Esophagus squamous epithelium (tissue), 5 donors: ENCODE measurements at places on chromosomes 5 and 9. TPM values are rescaled to one million over a fixed set of nuclear protein-coding genes. Genes with fewer than 3 reads are reported as not detected.

DNA sequence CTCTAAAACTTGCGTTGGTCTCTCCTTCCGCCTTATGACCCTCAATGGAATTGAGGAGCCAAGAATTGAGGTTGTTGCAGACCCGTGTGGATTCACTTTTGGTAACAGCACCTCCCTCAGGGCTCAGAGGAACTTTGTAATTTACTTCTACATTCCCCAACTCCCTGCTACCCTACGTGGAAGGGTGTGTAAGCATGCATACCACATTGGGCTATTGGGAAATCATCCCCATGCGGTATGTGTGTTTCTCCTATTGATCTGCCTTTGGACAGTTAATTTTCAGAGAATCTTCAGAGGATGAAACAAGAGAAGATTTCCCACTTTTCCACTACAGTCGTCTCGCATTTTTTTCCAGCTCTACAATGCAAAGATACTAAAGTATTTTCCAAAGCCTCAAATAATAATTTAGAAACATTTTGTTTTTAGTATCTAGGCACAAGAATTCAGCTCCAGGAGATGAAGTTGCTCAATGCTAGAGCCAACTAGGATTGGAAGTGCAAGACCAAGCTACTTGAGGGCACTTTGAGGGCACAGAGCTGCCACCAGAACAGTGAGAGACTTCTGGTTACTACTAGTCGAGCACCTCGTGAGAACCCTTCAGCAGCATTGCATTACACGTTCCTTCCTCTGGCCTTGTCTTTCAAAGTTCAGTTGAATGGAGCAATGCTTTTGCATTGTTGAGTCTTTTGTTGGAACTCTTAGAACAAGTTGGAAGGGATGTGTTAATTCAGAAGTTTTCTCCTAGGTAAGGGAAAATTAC, 3.4 kb downstream of the C1QTNF3 start:
- H3K36me3 ChIP-seq, result no peaks in the 10 kb centered on the region
- no peak for DNase-seq
- no peaks in the 10 kb centered on the region for H3K27me3 ChIP-seq

FAM151B gene
- total RNA-seq, result 0.92 TPM

DNA sequence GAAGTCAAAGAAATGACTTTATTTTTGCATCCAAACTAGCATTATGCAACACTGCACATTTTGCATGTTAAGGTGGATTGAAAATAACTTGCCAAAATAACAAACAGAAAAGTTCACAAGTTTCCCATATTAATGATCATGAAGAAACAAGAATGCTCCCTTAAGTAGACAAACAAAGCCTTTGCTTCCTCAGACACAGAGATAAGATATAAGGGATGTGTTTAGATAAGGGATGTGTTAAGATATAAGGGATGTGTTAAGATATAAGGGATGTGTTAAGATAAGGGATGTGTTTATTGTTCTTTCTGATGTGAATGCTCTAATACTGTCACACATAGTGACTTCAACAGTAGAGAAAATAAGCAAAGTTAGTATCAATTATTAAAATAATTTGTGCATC, 174.8 kb downstream of the GABRG2 start:
- H3K4me3 ChIP-seq, result no peak overlapping the region
- H3K27ac ChIP-seq, result no peak overlapping the region
- no peaks in the 10 kb centered on the region for H3K4me1 ChIP-seq
- H3K36me3 ChIP-seq, result no peaks in the 10 kb centered on the region

TSSK1B gene
- 0.12 TPM for total RNA-seq

GRCh38 chr5:39696672-39697398, 272.1 kb upstream of the DAB2 start:
- no peaks in the 10 kb centered on the region for H3K36me3 ChIP-seq
- no peaks in the 10 kb centered on the region for H3K4me1 ChIP-seq
- no peak overlapping the region for H3K4me3 ChIP-seq

- H3K4me3 ChIP-seq, result no peak within 1 kb of the TSS
- H3K27me3 ChIP-seq, result peaks cover 61% of the 10 kb centered on the region
- DNase-seq, result no peak
- no peaks in the 10 kb centered on the region for H3K4me1 ChIP-seq
- no peak within 1 kb of the TSS for H3K27ac ChIP-seq
- no peaks in the 10 kb centered on the region for H3K36me3 ChIP-seq
Observed at GRCh38 chr9:136204838-136205706, at the start of gene LHX3. Gene LHX3 (minus strand): TSS chr9:136205128. CDS start chr9:136205012, 116 bp downstream.

RNF130 gene
- total RNA-seq, result 25.7 TPM

OTULINL gene
- total RNA-seq, result 7.6 TPM

DNA sequence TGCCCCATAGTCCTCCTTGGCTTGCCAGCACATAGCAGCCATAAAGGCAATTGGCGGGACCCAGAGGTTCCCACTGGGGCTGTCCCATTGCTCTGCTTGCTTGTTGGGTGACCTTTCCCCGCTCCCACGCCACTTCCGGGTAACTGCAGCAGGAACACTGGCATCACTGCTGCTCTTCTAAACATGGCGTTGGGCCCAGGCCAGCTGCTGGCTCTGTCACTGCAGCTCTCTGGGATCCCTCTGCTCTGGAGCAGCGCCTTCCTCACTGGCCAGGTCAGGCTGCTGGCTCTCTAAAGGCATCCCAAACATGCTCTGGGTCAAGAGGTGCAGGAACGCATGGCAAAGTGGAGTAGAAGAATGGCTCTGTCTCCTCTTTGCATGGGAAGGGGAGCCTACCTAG, 92.9 kb downstream of the DRD1 start:
- no peak overlapping the region for H3K4me3 ChIP-seq
- H3K4me1 ChIP-seq, result no peaks in the 10 kb centered on the region
- H3K36me3 ChIP-seq, result no peaks in the 10 kb centered on the region
- no peak overlapping the region for H3K27ac ChIP-seq
- peaks cover 17% of the 10 kb centered on the region for H3K27me3 ChIP-seq

ZDHHC11B gene
- 2.2 TPM for total RNA-seq

- DNase-seq, result no peak
- no peaks in the 10 kb centered on the region for H3K36me3 ChIP-seq
- H3K4me3 ChIP-seq, result no peak overlapping the region
- no peak overlapping the region for H3K27ac ChIP-seq
Observed at GRCh38 chr9:14467675-14468374, 153.9 kb upstream of the NFIB start.

GZMA gene
- 2.0 TPM for total RNA-seq

DNA sequence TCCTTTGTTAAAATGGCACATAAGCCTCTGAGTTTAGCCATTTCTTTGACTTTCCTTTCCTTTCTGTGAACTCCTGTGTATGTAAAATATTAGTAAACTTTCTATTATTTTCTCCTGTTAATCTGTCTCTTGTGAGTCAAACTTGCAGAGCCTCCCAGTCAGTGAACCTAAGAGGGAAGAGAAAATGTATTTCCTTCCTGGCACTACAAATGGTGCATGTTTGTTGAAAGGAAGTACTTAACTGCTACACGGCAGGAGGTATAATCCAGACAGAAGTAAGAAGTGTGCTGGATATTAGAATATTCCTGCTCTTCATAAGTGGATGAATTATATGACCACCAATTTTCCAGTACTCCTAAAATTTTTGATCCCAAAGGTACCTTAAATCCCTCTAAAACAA, 23.0 kb downstream of the CTSL start:
- H3K36me3 ChIP-seq, result no peaks in the 10 kb centered on the region
- no peak for DNase-seq
- H3K4me3 ChIP-seq, result no peak overlapping the region
- H3K27me3 ChIP-seq, result no peaks in the 10 kb centered on the region

DNA sequence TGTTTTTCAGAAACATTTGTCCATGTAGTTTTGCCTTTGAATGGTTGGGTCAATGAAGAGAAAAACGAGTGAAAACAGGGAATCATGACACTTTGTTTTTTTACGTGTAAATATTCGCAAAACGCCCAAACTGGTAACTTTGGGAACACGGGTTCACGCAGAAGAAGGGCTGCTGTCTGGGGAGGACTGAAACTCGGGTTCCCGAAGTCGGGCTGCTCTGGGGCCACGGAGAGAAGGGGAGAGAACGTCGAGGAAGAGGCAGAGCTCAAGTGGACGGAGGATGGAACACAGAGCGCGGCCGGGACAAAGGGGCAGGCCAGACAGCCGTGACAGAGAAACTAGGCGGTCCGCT, 478 bp upstream of the SETD9 start:
- DNase-seq, result no peak
- H3K36me3 ChIP-seq, result no peaks in the 10 kb centered on the region
- H3K4me3 ChIP-seq, result peak overlapping the region; percentile 78
- peak overlapping the region; percentile 93 for H3K27ac ChIP-seq

JADE2 gene
- 12.1 TPM for total RNA-seq

PCDHB9 gene
- total RNA-seq, result 0.30 TPM

GRCh38 chr5:107631805-107632362, 38.9 kb downstream of the EFNA5 start:
- no peak overlapping the region for H3K27ac ChIP-seq
- no peaks in the 10 kb centered on the region for H3K27me3 ChIP-seq
- no peaks in the 10 kb centered on the region for H3K36me3 ChIP-seq
- no peak overlapping the region for H3K4me3 ChIP-seq
- DNase-seq, result no peak

DNA sequence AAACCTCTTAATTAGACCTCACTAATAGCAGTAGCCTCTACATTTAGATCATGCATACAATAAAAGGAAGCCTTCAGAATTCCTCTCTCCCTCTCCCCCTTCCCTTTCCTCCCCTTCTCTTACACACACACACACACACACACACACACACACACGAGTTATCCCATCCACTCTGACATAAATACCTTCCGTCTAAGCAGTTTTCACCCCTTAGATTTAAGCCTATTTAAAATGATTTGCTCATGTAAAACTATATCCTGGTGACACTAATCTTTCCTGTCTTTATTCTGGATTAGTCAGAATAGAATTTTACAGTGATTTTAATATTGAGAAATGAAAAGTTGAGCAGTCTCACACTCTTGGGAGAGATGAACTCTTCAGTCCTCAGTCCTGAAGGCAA, 35.0 kb downstream of the PRELID2 start:
- no peak overlapping the region for H3K27ac ChIP-seq
- no peak overlapping the region for H3K4me3 ChIP-seq
- no peak for DNase-seq
- H3K4me1 ChIP-seq, result no peaks in the 10 kb centered on the region
- no peaks in the 10 kb centered on the region for H3K36me3 ChIP-seq

AGXT2 gene
- total RNA-seq, result not detected

DNA sequence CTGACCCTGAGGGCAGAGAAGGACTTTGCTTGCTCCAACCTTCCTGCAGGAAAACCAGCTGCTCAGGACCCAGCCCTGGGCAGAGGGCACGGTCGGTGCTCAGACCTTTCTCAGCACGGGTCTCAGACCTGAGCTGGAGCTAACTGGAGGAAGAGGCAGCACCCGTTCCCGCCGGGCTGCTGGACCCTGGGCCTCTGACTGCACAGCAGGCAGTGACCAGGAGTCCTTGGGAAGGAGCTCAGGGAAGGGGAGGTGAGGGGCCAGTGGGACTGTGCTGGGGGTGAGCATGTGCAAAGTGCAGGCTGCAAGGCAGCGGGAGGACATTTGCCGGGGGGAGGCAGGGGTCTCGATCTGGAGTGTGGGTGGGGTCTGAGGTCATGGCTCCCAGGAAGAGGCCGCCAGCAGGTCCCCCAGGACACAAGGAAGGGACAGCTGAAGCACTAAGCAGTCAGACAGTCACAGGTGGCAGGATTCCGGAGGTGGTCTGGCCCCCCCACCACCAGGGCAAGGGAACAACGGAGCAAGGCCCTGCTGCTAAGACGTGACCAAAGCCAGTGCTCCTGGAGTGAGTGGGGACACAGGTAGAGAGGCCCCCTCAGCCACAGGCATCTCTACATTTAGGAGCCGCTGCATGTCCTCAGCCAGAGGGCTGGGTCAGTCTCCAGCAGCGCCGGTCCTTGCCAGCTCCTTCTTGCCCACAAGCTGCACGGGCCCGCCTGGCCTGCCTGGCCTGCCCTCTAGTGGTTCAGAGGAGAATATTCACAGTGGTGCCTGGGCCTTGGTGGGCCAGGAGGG, 4.8 kb upstream of the DPM2 start:
- no peak overlapping the region for H3K27ac ChIP-seq
- peaks cover 76% of the 10 kb centered on the region for H3K36me3 ChIP-seq
- no peaks in the 10 kb centered on the region for H3K27me3 ChIP-seq
- no peak overlapping the region for H3K4me3 ChIP-seq
- H3K4me1 ChIP-seq, result peaks cover 8% of the 10 kb centered on the region

GRCh38 chr5:55308254-55308836, 556 bp downstream of the MTREX start:
- H3K27me3 ChIP-seq, result no peaks in the 10 kb centered on the region
- no peak for DNase-seq
- peak overlapping the region; percentile 83 for H3K4me3 ChIP-seq
- H3K27ac ChIP-seq, result peak overlapping the region; percentile 88
- H3K36me3 ChIP-seq, result no peaks in the 10 kb centered on the region

- no peaks in the 10 kb centered on the region for H3K4me1 ChIP-seq
- no peak overlapping the region for H3K27ac ChIP-seq
- H3K4me3 ChIP-seq, result no peak overlapping the region
Observed at GRCh38 chr5:38551030-38552017, 5.1 kb downstream of the LIFR start.

OLFM1 gene
- total RNA-seq, result 0.64 TPM

DDX4 gene
- total RNA-seq, result not detected

RELL2 gene
- total RNA-seq, result 6.3 TPM

DNA sequence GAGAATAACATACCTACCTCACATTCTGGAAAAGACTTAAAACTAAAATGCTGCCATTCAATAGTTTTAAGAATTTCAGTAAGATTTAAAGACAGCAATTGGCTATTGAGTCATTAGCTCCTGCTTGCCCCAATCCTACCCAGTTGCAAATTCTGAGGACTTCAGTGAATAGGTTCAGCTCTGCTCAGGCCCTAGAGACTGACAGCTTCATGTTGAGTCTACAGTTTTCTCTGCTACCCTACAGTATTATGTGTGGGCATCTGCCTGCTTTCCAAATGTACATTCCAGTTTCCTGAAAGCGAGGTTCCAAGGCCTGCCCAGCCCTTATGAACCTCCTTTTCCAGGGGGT, 61.5 kb downstream of the ARSB start:
- no peaks in the 10 kb centered on the region for H3K27me3 ChIP-seq
- no peaks in the 10 kb centered on the region for H3K4me1 ChIP-seq
- no peak overlapping the region for H3K4me3 ChIP-seq

DNA sequence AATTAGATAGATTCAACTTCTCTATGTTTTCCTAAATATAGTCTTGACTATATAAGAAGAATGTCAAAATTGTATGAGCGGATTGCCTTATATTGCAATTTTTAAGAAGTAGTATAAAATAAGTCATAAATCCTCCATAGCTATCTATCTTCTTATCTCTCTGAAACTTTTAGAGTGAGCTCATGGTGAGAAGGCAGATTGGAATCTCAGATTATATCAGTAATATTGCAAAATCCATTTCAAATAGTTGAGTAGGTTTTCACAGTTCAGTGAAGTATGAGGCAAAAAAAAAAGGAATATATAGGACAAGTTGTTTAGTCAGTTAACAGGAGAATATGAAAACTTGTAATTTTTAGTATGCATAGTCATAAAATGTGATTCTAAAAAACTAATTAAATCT, 156.4 kb downstream of the FAM174A start:
- H3K27me3 ChIP-seq, result no peaks in the 10 kb centered on the region
- no peaks in the 10 kb centered on the region for H3K36me3 ChIP-seq
- no peak overlapping the region for H3K27ac ChIP-seq
- no peak overlapping the region for H3K4me3 ChIP-seq

GRCh38 chr5:109714592-109714991, 24.9 kb downstream of the MAN2A1 start:
- DNase-seq, result no peak
- H3K4me1 ChIP-seq, result no peaks in the 10 kb centered on the region
- H3K27ac ChIP-seq, result no peak overlapping the region
- no peaks in the 10 kb centered on the region for H3K27me3 ChIP-seq
- no peak overlapping the region for H3K4me3 ChIP-seq

CCDC183 gene
- total RNA-seq, result not detected
